ENCODE measurements at places on chromosomes 3 and 15. TPM values are rescaled to one million over a fixed set of nuclear protein-coding genes. Genes with fewer than 3 reads are reported as not detected.

The TICRR gene
- 0.29 TPM for total RNA-seq

The ZCWPW2 gene
- 1.2 TPM for total RNA-seq

The CDAN1 gene
- total RNA-seq, result 8.9 TPM

The TNFSF10 gene
- total RNA-seq, result 30.0 TPM

The PCOLCE2 gene
- 55.5 TPM for total RNA-seq

The ACKR2 gene
- 15.9 TPM for total RNA-seq

The MYL3 gene
- 13.0 TPM for total RNA-seq

The SLC28A2 gene
- total RNA-seq, result not detected

The AP3B2 gene
- 2.1 TPM for total RNA-seq

The CIAO2A gene
- total RNA-seq, result 21.6 TPM

The SRGAP3 gene
- total RNA-seq, result 2.4 TPM

The TUBGCP5 gene
- 10.4 TPM for total RNA-seq

The SAMMSON gene
- 2.1 TPM for total RNA-seq

The MOBP gene
- total RNA-seq, result not detected

The UCN2 gene
- total RNA-seq, result not detected

The SYNPR gene
- 0.58 TPM for total RNA-seq

The GUCA1C gene
- total RNA-seq, result not detected

The ECE2 gene
- 0.45 TPM for total RNA-seq

The PLSCR5 gene
- total RNA-seq, result not detected

The MCTP2 gene
- total RNA-seq, result 14.6 TPM

The VILL gene
- 5.1 TPM for total RNA-seq

The FOXL2 gene
- not detected for total RNA-seq

The PLSCR4 gene
- total RNA-seq, result 71.4 TPM

The APBA2 gene
- total RNA-seq, result 12.4 TPM

The C2CD4A gene
- total RNA-seq, result 0.33 TPM

The ATP13A4 gene
- total RNA-seq, result 0.39 TPM

The EXD1 gene
- total RNA-seq, result not detected

The CNTN3 gene
- total RNA-seq, result 1.4 TPM

The SLC9C1 gene
- not detected for total RNA-seq

The INSYN1 gene
- 12.5 TPM for total RNA-seq

The C15orf39 gene
- total RNA-seq, result 17.7 TPM

The GATA2 gene
- 16.9 TPM for total RNA-seq

The JMJD7 gene
- total RNA-seq, result 7.2 TPM

The LACTB gene
- total RNA-seq, result 15.4 TPM

The UACA gene
- total RNA-seq, result 23.9 TPM

The CKMT1A gene
- total RNA-seq, result not detected

The HIGD2B gene
- total RNA-seq, result not detected
